Activated naive CD4-positive, alpha-beta T cell treated with Interleukin-2 at 50 U/mL for 16 hours (primary cell): ENCODE measurements at places on chromosomes 7 and 10.

DNA sequence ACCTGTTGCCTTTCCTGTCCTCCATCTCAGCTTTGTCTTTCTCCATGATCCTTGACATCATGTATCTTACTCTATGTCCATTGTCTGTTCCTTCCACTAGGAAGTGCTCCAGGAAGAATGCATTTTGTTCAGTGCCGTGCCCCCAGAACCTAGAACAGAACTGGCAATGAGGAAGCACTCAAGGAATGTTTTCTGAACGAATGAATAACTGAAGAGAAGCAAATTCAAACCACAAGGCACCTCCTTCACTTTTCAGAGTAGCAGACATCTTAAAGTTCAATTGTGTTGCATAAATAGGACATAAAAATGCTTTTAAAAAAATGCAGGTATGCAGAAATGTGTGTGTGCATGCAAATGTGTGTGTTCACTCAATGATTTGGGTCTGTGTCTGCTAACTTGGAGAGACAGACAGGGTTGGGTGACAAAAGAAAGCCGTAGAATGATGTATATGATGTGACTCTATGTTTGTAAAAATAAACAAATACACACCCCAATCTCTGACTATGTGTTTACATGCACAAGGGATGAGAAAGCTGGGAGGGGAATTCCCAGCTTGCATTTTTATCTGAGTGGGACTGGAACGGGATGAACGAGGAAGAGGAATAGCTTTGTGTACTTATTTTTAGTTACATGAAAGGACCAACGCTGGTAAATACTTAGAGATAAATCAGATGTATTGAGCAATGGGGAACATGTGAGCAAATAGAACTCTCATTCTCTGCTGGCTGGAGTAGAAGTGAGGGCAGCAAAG is 237.7 kb downstream of the FANK1 start:
- no peak for DNase-seq

GRCh38 chr10:125294109-125294508 is 133.7 kb upstream of the CTBP2 start:
- DNase-seq, result no peak

- no peak for DNase-seq
Measured at GRCh38 chr10:35460852-35461460, 124.6 kb downstream of the CCNY start.

DNA sequence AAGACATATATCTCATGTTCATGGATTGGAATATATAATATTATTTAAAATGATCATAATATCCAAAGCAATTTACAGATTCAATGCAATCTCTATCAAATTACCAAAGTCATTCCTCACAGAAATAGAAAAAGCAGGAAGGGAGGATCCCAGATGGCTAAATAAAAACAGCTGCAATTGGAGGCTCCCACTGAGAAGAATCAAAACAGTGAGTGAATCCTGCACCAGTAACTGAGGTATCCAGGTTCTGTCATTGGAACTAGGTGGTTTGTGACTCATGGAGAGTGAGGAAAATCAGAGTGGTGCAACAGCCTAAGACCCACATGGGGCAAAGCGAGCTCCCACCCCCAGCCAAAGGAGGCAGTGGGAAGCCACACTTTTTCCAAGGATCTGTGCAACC is 128.4 kb downstream of the MTERF1 start:
- DNase-seq, result no peak

- no peak for DNase-seq
Measured at GRCh38 chr7:158834878-158835784, 5.8 kb upstream of the ESYT2 start.

DNA sequence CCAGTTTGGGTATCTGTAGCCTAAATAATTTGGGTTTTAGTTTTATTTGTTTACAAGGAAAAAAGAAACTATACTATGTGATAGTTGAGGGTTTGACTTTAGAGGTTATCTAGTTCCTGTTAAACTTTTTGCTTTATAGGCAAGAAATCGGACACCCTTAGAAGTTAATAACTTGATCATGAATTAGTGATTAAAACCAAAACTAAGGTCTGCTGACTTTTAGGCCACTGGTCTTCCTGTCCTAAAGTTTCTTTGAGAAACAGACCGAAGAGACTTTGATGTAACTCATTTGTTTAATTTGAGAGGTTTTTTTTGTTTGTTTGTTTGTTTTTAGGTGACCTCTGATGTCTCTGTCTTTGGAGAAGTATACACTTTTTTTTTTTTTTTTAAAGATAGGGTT is 59.7 kb downstream of the PHTF2 start:
- no peak for DNase-seq

- no peak for DNase-seq
Measured at GRCh38 chr10:48389272-48389671, 82.8 kb downstream of the MAPK8 start.

DNA sequence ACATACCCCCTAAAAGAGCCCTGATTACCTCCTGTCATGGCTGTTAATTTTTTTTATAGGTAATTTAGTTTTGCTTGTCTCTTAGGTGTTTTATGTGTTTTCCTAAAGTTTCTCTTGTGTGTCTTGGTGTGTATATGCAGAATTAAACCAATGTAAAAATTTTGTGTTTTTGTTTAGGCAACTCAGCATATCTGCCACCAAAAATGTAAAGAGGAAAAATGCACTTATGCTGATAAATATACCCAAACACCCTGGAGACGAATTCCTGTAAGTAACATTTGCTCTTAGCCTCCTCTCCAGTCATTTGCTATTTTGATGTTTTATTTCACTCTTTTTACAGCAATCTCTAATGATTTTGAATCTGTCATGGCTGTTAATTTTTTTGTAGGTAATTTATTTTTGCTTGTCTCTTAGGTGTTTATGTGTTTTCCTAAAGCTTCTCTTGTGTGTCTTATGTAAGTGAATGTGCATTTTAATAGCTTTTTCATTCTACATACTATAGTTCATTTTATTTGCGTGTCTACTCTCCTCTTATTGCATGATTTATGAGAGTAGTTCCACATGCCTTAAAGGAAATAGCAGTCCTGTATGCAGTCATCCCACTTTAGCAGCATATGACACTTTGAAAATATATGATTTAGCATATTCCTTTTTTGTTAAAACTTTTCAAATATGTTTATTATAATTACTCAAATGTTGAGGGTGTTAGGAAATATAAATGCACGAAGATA is 149.2 kb downstream of the CCSER2 start:
- no peak for DNase-seq

DNA sequence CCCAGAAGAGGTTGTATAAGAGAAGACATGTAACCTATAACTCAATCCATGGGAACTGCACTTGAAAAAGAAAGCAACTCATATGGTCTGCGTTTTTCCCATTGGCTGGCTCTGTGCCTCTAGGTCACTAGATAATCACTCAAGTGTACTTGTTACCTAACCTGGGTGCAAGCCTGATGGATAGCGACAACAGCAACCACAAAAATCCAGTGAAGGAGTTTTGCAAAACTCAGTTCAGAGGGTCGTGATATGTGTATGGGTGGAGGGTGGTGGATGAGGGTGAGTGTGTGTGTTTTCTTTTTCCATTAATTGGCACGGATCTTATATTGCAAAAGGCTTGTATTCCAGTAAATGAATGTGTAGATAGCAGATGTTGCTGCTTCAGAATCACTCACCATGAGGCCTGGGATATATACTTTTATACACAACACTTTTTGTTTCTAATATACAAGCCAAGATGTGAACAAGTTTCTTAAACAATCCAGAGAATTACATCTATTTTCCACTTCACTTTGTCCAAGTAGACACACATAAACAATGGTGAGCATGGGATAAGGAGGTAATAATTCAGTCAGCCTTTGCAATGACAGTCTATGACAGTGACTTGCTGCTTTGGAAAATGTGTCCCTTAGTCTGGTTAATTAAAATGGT is 286.9 kb upstream of the DKK1 start:
- DNase-seq, result no peak
